H1 (cell line): ENCODE measurements at places on chromosomes 3 and 15. TPM values are rescaled to one million over a fixed set of nuclear protein-coding genes. Genes with fewer than 3 reads are reported as not detected.
A peak's percentile ranks its signal among the peaks of the same experiment; 100 is the strongest.

SLC24A5 gene
- polyA plus RNA-seq, result not detected in 2 replicates

SPATA12 gene
- 0.93 and 0.97 TPM in 2 replicates for polyA plus RNA-seq

CD86 gene
- polyA plus RNA-seq, result 0.11 and 0.12 TPM in 2 replicates

DNA sequence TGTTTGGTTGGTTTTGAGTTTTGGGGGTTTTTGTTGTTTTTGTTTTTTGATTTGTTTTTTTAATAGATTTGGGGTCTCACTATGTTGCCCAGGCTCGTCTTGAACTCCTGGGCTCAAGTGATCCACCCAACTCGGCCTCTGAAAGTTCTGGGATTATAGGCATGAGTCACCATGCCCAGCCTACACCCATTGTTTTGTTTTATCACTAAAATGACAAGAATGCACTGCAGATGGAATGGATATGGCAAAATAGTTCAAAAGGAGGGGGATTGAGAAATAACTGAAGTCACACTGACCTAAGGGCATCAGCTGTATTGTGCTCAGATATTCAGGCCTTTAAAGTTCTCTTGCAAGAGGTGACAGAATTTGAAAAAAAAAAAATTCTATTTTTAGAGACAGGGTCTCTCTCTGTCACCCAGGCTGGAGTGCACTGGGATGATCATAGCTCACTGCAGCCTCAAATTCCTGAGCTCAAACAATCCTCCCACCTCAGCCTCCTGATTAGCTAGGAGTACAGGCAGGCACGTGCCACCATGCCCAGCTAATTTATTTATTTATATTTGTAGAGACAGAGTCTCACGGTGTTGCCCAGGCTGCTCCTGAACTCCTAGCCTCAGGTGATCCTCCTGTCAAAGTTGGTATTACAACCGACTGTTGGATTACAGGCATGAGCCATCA is 4.4 kb upstream of the RASA2 start:
- DNase-seq, result no peak
- no peaks in the 10 kb centered on the region for H3K27me3 ChIP-seq
- no peak overlapping the region for H3K27ac ChIP-seq
- H3K4me1 ChIP-seq, result peaks cover 7% of the 10 kb centered on the region

DNA sequence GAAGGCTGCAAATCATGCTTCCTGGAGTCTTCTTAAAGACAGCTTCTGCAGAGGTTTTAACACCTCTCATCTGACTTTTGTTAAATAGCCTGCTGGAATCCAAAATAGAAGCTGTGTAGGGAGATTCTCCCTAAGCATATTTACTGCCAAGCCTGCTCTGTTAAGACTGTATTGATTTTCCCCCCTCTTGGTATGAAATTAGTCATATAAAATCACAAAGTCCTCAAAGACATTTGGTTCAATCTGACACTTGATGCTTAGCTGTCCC is 94.6 kb downstream of the ITPR1 start:
- H3K4me3 ChIP-seq, result no peak overlapping the region
- no peaks in the 10 kb centered on the region for H3K27me3 ChIP-seq
- H3K27ac ChIP-seq, result no peak overlapping the region
- H3K4me1 ChIP-seq, result no peaks in the 10 kb centered on the region
- no peaks in the 10 kb centered on the region for H3K36me3 ChIP-seq

GRCh38 chr3:125121246-125122010 is 65.6 kb upstream of the HEG1 start:
- H3K27me3 ChIP-seq, result no peaks in the 10 kb centered on the region
- peaks cover 16% of the 10 kb centered on the region for H3K4me1 ChIP-seq
- no peak overlapping the region for H3K27ac ChIP-seq
- H3K4me3 ChIP-seq, result no peak overlapping the region; the same call in 1 of the 2 replicates
- no peak for DNase-seq

GRCh38 chr3:137764001-137764433 is at the start of gene SOX14:
SOX14 (plus strand) TSS chr3:137764315; CDS start chr3:137764785, 470 bp downstream.
- peak within 1 kb of the TSS; percentile 55 for H3K4me3 ChIP-seq
- no peaks in the 10 kb centered on the region for H3K36me3 ChIP-seq
- DNase-seq, result peak; percentile 93

DNA sequence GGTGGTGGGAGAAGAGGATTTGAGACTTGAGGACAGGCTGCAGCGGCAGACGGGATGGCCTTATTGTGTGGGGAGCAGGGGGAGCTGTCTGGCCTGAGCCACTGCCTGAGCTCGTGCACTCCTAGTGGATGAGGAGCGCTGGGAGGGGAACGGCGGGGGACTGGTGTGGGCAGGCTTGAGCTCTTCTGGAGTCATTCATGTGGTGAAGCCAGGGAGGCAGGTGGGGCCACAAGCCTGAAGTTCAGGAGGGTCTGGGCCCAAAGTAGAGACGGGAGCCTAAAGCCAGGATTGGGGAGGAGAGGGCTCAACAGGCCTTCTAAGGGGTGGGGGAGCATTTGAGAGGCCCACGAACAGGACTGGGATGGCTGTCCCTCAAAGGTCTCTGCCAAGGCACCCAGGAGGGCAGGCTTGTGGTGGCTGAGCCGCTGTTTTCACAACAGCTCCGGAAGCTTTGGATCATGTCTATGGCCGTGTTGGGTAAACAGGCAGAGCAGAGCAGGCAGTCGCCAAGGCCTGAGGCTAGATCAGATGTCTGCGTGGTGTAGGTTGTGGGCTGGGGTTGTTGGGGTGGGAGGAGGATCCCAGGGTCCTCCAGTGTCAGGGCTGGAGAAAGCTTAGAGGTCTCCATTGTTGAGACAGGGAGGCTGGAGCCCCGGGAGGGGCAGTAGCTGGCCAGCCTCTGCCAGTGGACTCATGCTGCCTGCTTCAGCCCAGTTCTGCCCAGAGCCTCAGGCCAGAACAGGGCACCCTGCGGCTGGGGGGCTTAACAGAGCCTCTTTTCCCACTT is 8.2 kb downstream of the PRKCD start:
- H3K27ac ChIP-seq, result no peak overlapping the region
- H3K4me3 ChIP-seq, result no peak overlapping the region
- H3K4me1 ChIP-seq, result peaks cover 28% of the 10 kb centered on the region
- H3K27me3 ChIP-seq, result no peaks in the 10 kb centered on the region
- H3K36me3 ChIP-seq, result no peaks in the 10 kb centered on the region

DNA sequence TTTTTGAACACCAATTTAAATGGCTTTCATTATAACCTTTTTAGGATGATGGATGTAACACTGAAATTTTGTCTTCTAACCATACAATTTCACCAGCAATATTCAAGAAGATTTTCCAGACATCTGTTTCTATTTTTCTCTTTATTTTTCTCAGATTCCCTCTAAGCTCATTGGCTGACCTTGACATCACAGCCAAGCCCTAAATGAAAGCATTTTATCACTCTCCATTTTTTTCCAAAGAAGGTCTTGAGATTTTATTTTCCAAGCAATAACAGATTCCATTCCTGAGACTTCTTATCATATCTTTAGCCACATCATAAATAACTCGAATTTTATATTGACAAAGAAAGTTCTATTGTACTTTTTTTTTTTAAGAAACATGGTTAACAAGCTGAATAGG is 392.6 kb upstream of the THBS1 start:
- H3K36me3 ChIP-seq, result no peaks in the 10 kb centered on the region
- DNase-seq, result no peak
- H3K4me1 ChIP-seq, result no peaks in the 10 kb centered on the region
- no peaks in the 10 kb centered on the region for H3K27me3 ChIP-seq

DNA sequence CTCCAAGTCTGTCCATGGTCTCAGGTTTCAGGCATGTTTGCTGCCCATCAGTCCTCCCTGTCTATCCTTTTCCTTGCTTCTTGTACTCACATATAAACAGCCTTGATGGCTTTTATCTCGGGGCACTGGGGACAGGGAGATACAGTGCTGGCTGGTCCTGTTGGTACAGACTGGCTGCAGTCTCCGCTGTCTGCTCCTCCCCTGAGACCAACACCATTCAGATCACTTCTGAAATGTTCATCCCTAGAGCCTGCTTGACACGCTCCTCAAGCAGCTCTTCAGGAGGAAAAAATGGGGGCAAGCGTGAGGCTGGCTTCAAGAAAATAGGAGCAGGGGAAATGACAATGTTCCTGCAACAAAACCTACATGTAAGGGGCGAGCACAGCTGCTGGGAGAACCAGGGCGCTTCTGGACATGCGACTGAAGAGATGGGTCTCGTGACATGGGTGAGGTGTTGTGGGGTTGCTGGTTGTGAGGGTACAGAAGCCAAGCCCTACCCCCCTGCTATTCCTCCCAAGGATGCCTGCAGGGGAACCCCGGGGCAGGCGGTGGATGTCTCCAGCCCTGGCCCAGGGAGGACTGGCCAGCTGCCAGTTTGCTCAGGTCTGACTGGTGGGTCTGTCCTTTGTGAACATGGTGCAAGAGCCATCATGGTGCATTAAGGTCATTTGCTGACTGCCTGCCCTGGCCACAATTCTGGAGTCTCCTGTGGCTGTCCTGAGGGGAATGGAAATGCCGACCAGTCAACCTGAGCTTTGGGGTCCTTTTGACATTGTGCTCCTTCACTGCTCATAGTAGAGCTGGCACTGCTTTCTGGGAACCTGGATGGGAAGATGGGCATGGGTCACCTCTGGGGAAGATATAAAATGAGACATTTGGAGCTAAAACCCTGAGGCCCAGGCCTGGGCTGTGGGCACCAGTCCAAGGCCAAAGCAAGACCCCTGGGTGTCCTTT is 40.1 kb downstream of the KY start:
- no peak overlapping the region for H3K4me3 ChIP-seq
- DNase-seq, result no peak
- H3K4me1 ChIP-seq, result no peaks in the 10 kb centered on the region
- H3K27me3 ChIP-seq, result no peaks in the 10 kb centered on the region
- H3K36me3 ChIP-seq, result no peaks in the 10 kb centered on the region
